ENCODE measurements at places on chromosomes 3 and 15.

DNA sequence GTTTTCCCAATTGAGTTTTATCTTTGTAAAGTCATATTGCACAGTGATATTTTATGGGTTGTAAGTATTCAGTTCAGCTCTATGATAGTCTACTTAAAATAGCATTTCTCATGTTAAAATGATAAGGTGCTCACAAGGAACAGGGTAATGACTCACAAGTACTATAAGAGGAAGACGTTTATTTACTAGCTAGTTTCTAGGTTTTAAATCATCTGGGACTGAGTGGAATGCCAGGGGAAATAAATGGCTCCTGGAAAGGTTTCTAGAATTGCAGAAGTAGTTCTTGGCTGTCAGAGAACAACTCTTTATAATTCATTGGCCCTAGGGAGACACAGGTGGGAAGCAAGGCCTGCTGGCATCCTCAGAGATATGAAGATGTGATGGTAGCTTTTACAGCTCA, 112.8 kb downstream of the CHDH start:
- no peak for DNase-seq

- no peak for DNase-seq
Measured at GRCh38 chr3:42706721-42707619, 4.4 kb upstream of the HHATL start.

DNA sequence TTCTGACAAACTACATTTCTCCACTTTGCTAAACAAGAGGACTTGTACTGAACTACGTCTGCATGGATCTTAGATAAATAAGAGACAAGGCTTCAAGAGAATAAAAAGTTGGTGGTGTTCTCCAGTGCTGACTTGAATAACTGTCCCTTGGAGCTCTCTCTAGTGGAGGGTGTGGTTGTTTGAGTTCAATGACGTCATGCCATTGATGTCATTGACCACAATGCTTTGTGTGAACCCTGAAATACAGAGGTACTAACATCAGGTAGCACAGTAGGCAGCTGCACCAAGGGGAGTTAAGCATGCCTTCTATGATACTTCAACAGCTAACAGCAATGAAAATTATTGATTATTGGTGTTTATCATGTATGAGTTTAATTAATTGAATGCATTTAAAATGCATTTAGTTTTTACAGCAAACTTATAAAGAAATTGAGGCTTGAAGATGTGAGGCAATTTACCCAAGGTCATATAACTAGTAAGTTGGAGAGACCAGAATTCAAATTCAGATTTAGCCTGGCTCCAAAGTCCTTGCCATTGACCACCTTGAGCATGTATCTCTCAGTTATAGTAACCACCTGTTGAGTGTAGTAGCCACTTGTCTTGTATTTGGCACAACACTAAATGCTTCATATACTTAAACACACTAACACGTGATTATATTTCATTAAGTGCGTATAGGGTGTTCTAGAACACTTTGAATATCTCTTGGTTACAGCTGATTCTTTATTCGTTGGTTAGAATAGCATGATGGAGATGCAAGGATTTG, 126.0 kb upstream of the ANKRD28 start:
- DNase-seq = no peak

GRCh38 chr15:77107531-77108355, 36.8 kb upstream of the TSPAN3 start:
- DNase-seq = peak; percentile 58

DNA sequence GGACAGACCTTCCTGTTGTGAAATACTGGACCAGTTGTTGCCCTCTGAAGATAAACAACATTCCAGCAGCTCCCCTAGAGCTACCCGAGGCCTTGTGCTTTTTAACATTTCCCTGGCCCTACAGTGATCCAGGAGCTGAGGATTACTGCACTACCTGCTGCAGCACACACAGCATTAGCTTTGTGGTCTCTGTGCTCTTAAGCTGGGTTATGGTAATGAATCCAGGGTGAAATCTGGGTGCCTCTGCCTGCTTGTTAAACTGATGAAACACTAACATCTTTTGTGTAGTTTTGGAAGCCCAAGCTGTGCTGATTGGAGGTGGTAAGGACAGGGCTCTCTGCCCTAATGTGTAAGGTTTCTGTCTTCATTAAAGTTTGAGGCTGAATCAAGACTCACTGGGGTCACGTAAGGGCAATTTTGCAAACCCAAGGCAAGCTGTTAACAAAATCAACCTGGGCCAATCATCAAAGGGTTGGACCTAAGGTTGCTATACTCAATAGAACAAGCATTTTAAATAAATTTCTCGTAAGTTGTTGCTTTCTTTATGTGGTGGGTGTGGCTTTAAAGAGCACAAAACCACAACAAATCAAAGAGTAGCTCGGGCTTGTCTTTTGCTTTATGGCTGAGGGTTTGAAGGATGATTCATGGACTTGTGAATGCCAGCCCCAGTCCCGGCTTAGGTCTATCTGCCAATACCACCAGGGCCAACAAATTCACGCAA, 183.9 kb downstream of the TPRG1 start:
- peak; percentile 64 for DNase-seq
